ENCODE measurements at places on chromosomes 7 and 10. TPM values are rescaled to one million over a fixed set of nuclear protein-coding genes. Genes with fewer than 3 reads are reported as not detected.

GRCh38 chr10:86449926-86450558 lies 71.5 kb downstream of the WAPL start:
- peaks cover 5% of the 10 kb centered on the region for H3K36me3 ChIP-seq
- no peak overlapping the region for H3K27ac ChIP-seq
- no peaks in the 10 kb centered on the region for H3K4me1 ChIP-seq

TFR2 gene
- total RNA-seq: 1.8 TPM

MMD2 gene
- total RNA-seq: not detected

GRCh38 chr7:44073664-44074348 lies 8.4 kb upstream of the PGAM2 start:
- H3K27me3 ChIP-seq: no peaks in the 10 kb centered on the region
- peaks cover 13% of the 10 kb centered on the region for H3K36me3 ChIP-seq
- no peak overlapping the region for H3K4me3 ChIP-seq
- H3K27ac ChIP-seq: peak overlapping the region; percentile 89

DNA sequence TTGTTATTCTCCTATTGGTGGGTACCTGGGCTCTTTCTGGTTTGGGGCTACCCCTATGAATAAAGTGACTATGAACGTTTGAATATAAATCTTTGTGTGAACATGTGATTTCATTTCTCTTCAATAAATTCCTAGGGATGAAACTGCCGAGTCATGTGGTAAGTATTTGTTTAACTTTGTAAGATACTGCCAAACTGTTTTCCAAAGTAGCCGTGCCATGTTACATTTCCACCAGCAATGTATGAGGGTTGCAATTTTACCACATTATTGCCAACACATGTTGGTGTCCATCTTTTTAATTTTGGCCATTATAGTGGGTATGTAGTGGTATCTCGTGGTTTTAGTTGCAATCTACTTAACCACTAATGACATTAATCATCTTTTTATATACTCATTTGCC lies 94.7 kb downstream of the ZNRF2 start:
- no peaks in the 10 kb centered on the region for H3K4me1 ChIP-seq
- H3K27me3 ChIP-seq: no peaks in the 10 kb centered on the region
- no peaks in the 10 kb centered on the region for H3K36me3 ChIP-seq
- no peak overlapping the region for H3K27ac ChIP-seq

- H3K4me3 ChIP-seq: no peak overlapping the region
- no peak for DNase-seq
- H3K27me3 ChIP-seq: no peaks in the 10 kb centered on the region
- H3K4me1 ChIP-seq: no peaks in the 10 kb centered on the region
Observed at GRCh38 chr7:100575746-100576383, 2.2 kb upstream of the SAP25 start.

ZNF777 gene
- total RNA-seq: 13.1 TPM

DNA sequence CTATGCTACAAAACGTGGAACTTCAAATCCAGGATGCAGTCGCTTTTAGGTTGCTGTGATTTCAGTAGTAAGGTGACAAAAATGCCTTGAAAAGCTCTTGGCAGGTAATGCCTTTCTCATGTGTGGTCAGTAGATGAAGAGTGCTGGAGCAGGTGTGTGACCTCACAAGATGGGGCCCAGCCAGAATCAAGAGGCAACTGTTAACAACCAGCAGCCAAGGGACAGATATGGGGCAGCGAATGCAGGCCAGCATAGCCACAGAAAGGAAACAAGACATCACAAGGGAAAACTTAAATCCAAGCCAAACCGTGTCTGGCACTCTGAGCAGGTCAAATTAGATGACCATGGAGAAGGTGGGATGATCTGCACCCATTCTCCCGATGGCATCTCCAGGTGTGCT lies 12.3 kb downstream of the HUS1 start:
- H3K36me3 ChIP-seq: peaks cover 30% of the 10 kb centered on the region
- DNase-seq: no peak
- no peak overlapping the region for H3K4me3 ChIP-seq
- H3K27ac ChIP-seq: no peak overlapping the region
- H3K4me1 ChIP-seq: peaks cover 4% of the 10 kb centered on the region

GRCh38 chr7:112263519-112263918 lies 57.0 kb downstream of the ZNF277 start:
- H3K4me1 ChIP-seq: no peaks in the 10 kb centered on the region
- no peak for DNase-seq
- no peak overlapping the region for H3K4me3 ChIP-seq
- H3K36me3 ChIP-seq: no peaks in the 10 kb centered on the region

CRYGN gene
- total RNA-seq: not detected

DNA sequence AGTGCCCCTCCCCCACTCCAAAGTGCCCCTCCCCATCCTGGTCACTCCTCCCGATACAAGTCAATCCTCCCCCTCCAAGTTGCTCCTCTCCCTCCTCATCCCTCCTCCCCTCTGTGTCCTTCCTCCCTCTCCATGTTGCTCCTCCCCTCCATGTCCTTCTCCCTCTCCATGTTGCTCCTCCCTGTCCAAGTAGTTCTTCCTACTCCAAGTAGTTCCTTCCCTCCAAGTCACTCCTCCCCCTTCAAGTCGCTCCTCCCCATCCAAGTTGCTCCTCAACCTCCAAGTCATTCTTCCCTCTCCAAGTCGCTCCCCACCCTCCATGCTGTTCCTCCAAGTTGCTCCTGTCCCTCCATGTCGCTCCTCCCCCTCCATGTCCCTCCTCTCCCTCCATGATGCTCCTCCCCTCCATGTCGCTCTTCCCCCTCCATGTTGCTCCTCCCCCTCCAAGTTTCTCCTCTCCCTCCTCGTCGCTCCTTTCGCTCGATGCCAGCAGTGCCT lies 8.6 kb upstream of the WBP1L start:
- no peaks in the 10 kb centered on the region for H3K4me1 ChIP-seq
- no peak overlapping the region for H3K4me3 ChIP-seq
- no peak for DNase-seq

MKX gene
- total RNA-seq: 0.10 TPM

DNA sequence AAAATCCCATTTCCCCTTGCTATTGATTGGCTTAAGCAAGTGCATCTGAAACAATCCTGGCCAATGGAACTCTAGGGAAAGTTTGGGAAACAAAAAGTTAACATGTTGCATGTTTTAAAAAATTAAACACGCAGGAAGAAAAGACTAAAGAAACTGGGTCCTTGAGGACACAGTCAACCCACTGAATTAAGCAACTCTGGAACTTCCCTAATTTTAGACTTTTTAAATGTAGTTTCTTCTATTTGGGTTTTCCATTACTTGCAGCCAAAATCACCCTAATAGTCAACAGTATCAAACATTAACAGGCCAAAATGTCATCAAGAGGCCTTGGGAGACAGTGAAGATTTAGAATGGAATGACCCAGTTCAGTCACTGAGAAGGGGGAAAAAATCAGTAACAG lies 40.6 kb downstream of the OSBPL3 start:
- H3K4me3 ChIP-seq: no peak overlapping the region
- no peak for DNase-seq
- H3K36me3 ChIP-seq: no peaks in the 10 kb centered on the region

PCDH15 gene
- total RNA-seq: not detected

CTAGE8 gene
- total RNA-seq: 2.5 TPM

GRCh38 chr10:22133749-22134624 lies 83.8 kb downstream of the EBLN1 start:
- H3K36me3 ChIP-seq: no peaks in the 10 kb centered on the region
- H3K27me3 ChIP-seq: no peaks in the 10 kb centered on the region
- DNase-seq: no peak
- no peak overlapping the region for H3K27ac ChIP-seq
- no peaks in the 10 kb centered on the region for H3K4me1 ChIP-seq

GRCh38 chr7:66146701-66147100 lies 32.1 kb downstream of the CRCP start:
- H3K27me3 ChIP-seq: no peaks in the 10 kb centered on the region
- no peak overlapping the region for H3K27ac ChIP-seq
- no peak overlapping the region for H3K4me3 ChIP-seq
- DNase-seq: no peak

- H3K27ac ChIP-seq: no peak overlapping the region
- H3K4me1 ChIP-seq: no peaks in the 10 kb centered on the region
- H3K4me3 ChIP-seq: no peak overlapping the region
- no peaks in the 10 kb centered on the region for H3K27me3 ChIP-seq
Observed at GRCh38 chr7:143320620-143321019, 4.7 kb downstream of the CLCN1 start.

Measured in colonic mucosa (tissue), 4 donors.